ENCODE measurements at places on chromosomes 13 and 19.

- no peak for DNase-seq
Measured at GRCh38 chr13:26471807-26472206, 85.7 kb upstream of the WASF3 start.

DNA sequence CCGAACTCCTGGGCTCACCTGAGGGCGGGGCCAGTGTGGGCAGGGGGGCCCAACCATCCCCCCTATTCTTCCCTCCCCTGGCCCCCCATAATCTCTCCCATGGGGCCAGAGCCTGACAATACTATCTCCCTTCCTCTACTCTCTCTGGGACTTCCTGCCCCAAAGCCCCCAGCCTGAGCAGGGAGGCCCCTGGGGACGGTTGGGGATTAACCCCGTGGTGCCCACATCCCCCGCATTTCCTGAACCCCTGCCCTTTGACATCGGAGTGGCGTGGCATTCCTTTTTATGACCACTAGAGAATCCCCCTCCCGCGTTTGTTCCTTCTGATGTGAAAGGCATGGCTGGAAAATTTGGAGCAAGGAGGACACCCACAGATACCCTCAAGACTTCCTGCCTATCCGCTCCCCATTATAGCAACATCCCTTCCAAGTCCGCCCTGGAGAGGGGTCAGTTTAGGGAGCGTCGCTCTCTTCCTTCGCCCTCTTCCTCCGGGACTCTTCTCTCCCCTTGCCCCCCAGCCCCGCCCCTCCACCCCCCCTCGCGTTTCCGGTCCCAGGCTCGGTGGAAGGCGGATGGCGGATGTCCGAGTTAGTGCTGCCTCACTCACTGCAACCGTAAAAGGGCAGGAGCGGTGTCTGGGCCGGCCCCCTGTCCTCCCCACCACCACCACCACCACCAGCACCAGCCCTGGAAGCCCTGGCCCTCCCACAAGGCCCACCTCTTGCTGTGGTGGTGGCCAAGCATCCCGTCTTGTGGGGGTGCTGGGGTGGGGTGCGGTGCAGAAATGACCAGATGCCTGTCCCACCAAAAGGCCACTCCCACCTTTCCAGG, 1.8 kb downstream of the VASP start:
- DNase-seq: peak; percentile 29

GRCh38 chr19:46674416-46675178, 13.6 kb upstream of the DACT3 start:
- DNase-seq: no peak

DNA sequence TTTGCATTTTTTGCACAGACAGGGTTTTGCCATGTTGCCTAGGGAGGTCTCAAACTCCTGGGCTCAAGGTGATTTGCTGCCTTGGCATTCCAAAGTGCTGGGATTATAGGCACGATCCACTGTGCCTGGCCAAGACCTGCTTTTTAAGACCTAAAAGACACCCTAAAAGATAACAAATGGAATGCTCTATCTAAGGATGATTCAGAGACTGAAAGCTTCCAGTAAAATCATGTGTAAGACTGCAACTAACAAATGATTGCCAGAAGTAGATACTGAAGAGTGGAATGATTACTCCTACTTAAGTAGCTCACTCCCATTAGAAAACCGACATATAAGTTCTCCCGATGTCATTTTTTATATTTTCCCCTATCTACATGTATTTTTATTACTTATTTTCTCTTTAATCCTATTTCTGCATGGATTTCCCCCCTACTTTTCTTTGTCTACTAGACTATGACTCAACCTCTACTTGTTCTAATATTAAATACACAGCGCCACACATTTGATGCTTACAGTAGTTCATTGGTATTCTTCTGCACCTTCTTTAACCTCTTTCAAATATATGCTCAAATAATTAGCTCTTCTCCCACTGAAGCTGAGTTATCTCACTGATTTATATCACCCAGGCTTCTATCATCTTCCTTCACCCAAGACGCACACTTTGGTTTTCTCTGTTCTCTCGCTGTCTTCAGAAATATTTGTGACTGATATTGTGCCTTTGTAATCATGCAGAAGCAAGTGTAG, 32.2 kb upstream of the KLF12 start:
- no peak for DNase-seq

GRCh38 chr13:71789693-71790329, 77.2 kb downstream of the DACH1 start:
- no peak for DNase-seq

- DNase-seq: peak; percentile 27
Measured at GRCh38 chr19:10701955-10702525, 801 bp downstream of the QTRT1 start.

DNA sequence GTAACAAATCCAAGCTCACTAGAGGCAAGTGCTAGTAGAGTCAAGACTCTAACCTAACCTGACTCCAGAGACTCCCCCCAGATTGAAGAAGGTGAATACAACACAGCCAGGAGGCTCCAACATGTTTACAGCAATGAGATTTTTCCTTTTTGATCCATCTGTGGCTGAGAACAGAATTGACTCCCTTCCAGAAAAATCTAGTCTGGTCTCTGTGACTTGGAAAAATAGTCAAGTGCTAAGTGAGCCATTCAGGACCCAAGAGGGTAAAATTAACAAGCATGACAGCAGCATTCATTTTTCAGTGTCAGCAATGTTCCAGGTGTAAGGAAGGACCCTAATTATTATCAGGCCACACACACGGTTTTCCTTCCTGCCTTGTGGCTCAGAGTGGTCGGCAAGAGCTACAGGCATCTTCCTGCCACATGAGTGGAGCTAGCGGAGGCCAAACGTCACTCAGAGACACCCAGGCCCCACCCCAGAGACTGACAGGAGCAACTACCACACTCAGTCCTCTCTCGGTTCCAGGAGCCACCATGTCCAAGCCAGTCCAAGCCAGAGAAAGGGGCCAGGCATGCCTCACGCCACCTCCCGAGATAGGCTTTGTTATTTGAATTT, 395.1 kb downstream of the FOXO1 start:
- DNase-seq: no peak

- DNase-seq: no peak
Measured at GRCh38 chr19:6343462-6343861, 10.1 kb upstream of the ACER1 start.

GRCh38 chr19:44587963-44588770, 25.2 kb upstream of the IGSF23 start:
- no peak for DNase-seq

- DNase-seq: no peak
Measured at GRCh38 chr19:49631610-49632192, 8.2 kb downstream of the RRAS start.

DNA sequence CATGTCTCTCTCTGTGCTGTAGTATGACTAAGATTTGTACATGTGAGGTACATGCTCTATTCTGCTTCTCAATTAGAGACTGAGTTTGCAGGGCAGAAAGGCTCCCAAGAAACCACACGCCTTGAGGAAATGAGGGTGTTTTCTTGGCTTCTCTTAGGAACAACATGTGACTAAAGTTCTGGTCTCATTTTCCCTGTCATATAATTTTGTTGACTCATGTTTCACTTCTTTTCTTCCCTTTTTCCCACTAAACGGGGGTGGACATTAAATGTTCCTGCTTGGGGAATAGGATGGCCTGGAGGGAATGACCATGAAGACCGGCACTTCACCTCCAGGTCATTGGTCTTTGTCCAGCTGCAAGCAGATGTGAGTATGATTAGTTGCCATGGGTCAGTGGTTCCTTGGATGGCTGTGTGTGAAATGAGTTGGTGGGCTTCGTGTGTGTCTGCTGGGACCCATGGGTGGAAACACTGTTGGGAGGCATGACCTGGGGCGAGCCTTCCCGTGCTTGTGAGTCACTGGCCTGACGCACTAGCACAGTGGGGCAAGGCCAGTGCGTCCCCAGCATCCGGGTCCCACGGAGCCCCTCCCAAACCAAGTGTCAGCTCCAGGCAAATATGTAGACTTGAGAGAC, 56.6 kb downstream of the COL4A1 start:
- DNase-seq: no peak

GRCh38 chr19:53389978-53390377, 5.0 kb upstream of the ZNF765 start:
- DNase-seq: no peak

- DNase-seq: peak; percentile 26
Measured at GRCh38 chr19:55418185-55418584, 10.6 kb upstream of the UBE2S start.

DNA sequence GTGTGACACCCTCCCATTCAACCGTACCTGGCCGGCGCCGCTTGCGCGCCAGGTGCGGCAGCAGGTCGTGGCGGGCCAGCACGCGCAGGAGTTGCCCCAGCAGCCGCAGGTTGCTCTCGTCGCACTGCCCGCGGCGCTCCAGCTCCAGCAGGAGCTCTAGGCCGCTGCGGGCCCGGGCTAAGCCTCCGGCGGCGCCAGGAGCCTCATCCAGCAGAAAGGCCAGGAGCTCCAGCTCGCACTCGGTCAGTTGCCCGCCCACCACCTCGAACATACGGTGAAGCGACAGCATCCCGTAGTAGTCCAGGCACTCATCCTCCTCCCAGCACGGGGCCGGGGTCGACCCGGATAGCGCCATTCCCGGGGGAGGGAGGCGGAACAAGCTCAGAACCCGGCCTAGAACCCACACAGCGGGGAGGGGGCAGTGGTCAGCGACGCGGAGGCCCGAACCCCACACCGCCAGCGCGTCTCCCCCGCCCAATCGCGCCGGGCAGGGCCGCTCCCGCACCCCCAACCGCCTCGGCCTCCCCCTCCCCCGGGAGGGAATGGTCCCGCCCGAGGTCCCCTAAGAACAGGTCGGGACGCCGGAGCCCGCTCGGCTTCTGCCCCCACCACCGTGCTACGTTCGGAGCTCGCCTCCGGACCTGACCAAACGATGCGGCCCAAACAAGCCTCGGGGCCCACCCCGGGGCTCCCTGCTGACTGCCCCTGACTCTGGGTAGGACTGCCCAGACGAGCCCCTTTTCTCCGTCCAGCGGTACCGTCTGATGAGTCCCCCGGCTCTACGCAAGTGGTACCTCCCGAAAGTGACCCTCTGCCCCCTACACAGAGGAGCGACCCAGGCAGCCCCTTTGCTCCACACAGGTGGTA, 591 bp downstream of the DEDD2 start:
- DNase-seq: peak; percentile 16

DNA sequence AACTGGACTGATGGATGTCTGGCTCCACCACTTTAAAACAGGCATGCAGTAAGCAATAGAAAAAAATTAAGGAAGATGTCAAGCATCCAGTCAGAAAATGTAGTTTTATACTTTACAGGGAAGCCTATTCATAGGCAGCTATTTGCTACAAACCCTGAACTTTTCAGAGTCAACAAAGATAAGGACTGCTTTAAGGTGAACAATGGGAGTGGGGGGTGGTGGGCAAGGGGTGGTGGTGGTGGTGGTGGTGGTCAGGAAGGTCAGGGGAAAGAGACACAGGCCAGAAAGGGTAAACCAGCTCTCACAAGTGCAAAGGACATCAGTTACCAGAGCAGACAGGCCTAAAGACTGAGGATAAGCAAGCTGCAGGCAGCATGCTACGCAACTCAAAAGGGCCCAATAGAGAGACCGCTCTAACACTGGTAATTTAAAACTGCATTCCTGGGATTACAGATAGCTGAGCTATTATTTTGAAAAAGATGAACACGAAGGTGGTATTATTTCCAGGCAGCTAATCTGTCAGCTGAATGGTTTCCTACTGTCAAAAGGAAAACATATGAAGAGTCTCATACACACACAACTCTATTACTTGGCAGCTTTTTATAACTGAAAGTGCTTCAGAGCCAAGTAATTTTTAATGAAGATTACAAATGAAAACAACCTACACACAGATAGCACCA, 14.8 kb downstream of the BRD4 start:
- DNase-seq: no peak

DNA sequence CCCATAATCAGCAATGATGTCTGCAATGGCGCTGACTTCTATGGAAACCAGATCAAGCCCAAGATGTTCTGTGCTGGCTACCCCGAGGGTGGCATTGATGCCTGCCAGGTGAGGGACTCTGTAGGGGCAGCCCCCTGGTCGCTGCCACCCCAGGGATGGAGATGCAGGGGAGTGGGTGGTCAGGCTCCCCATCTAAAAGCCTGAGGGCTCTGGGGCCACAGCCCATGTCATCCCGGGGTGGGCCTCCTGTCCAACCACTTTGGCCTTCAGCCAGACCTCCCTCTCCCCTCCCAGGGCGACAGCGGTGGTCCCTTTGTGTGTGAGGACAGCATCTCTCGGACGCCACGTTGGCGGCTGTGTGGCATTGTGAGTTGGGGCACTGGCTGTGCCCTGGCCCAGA, 24.1 kb downstream of the HPN start:
- DNase-seq: no peak

- no peak for DNase-seq
Measured at GRCh38 chr19:33872445-33873320, 76.0 kb downstream of the KCTD15 start.

GRCh38 chr13:57739089-57739488, 107.5 kb downstream of the PCDH17 start:
- DNase-seq: no peak

DNA sequence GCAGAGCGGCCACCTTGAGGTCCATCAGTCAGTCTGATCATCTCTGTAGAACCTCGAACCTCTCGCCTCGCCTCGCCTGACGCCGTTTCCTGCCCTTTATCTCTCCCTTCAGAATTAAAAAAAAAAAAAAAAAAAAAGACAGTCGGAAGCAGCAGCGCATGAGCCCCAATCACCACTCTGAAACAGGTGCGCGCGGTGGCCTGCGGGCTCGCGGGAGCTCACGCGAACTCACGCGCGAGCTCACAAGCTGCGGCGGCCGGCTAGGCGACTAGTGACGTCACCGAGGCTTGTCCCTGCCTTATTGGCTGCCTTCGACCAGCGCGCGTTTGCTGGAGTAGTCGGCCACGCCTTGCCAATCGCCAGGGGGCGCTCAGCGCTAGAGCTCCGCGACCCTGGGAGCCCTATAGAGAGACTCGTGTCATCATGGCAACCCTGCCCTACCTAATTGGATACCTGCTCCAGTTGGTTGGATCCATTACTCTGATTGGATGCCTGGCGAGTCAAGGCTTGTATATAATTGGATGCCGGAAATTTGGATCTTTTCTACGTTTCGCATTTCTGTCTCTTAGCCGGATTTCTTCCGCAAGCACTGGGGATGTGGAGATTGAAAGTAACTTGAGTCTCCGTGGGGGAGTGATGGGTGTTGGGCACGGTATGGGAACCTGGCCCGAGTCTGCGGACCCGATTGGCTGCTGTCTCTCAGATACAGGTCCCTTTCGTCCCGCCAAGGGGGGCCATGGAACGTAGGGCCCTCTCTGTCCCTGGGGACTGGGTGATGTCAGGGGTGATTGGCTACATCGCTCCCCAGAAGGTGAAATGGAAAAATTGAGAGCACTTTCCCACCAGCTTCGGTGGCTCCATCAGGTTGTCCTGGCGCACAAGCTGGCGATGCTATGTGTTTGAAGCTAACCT, 31.6 kb downstream of the SYT3 start:
- peak; percentile 27 for DNase-seq

DNA sequence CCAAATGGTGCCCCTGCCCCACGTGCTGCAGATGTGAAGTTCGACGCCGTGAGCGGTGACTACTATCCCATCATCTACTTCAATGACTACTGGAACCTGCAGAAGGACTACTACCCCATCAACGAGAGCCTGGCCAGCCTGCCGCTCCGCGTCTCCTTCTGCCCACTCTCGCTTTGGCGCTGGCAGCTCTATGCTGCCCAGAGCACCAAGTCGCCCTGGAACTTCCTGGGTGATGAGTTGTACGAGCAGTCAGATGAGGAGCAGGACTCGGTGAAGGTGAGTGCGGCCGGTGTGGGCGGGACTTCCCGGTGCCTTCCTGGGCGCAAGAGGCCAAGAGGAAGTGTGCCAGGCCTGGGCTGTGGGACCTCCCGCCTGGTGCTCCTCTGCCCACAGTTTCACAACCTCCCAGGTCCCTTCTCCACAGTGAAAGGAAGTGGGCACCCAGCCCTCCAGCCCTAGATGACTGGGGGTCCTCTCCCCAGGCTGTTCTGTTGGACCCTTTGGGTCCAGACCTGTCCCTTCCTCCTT, 14.1 kb upstream of the RELB start:
- DNase-seq: no peak
